Stimulated activated CD8-positive, alpha-beta memory T cell treated with anti-CD3 and anti-CD28 coated beads, Interleukin-7, amount 100 ng/mL, for 48 hours (primary cell): ENCODE measurements at places on chromosomes 6 and 20.

GRCh38 chr6:18245642-18246041 is 18.7 kb downstream of the DEK start:
- peak; percentile 59 for DNase-seq

GRCh38 chr6:153511896-153512496 is 380.9 kb upstream of the RGS17 start:
- DNase-seq, result no peak

DNA sequence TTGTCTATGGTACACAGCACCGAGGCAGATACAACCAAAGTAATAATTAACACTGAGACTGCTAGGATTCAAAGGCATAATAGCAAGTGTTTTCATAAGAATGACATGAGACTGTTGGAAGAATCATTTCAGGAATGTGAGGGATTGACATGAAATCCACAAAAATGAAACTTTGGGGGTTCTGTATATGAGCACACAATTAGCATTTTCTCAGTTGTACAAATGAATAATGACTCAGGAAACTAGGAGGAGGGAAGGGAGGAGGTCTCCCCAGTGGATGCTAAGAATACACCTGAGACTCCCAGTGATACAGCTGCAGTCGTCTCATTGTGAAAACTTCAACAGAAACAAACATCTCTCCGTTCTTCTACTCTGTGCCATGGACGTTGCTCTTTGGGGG is 428.4 kb upstream of the PLCB4 start:
- DNase-seq, result no peak

DNA sequence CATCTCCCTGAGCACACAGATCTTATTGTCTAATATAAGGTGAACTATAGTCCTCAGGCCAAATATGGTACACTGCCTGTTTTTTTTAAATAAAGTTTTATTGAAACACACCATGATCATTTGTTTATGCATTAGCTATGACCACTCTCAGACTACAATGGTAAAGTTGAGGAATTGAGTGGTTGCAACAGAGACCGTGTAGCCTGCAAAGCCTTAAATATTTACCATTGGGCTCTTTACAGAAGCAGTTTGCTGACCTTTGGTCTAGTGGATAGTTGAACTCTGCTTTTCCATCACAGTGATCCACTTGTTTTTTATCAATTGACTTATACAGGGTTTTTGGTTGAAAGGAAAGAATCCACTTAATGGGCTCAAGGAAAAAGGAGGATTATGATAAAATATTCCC is 27.3 kb upstream of the METTL24 start:
- no peak for DNase-seq

GRCh38 chr20:20083807-20084206 is 31.5 kb downstream of the CFAP61 start:
- DNase-seq, result no peak

DNA sequence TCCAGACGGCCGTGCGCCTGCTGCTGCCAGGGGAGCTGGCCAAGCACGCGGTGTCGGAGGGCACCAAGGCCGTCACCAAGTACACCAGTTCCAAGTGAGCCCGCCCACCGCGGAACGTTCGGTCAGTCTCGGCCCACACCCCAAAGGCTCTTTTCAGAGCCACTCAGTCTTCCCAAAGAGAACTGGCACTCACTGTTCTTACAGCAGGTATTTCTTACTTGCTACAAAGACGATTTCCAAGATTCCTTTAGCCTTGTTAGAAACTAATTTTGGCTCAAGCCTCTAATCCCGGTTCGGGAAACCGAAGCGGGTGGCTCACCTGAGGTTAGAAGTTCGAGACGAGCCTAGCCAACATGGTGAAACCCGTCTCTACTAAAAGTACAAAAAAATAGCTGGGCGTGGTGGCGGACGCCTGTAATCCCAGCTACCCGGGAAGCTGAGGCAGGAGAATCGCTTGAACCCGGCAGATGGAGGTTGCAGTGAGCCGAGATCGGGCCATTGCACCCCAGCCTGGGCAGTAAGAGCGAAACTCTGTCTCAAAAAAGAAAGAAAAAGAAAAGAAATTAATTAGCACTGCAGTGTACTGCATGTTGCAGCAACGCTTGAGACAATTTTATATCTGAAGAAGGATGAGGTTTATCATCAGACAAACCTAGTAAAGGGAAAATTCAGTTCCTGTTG is 73.1 kb downstream of the OR2B2 start:
- DNase-seq, result no peak

- no peak for DNase-seq
These were observed 164.3 kb upstream of the PMEPA1 start for GRCh38 chr20:57874141-57874540.

GRCh38 chr20:63136296-63136695 is 79.6 kb downstream of the YTHDF1 start:
- DNase-seq, result no peak

- no peak for DNase-seq
These were observed 2.0 kb downstream of the TSHZ2 start for GRCh38 chr20:52974179-52974594.

DNA sequence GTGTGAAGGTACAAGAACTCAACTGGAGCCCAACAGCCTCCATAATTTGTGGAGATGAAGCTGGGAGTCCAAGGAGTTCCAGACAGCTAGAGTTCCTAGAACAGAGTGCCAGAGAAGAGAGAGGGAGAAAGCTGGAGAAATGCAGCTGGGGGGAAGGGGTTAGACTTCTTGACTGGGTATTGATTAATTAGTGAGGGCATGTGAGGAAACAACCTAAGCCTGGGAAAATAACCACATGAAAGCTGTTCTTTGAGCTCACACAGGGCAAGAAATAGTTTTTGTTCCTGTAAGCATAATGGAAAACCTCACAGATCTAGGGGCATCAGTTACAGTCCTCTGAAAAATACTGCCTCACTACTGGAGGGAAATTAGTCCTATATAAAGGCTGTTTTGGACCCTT is 230.5 kb upstream of the FKBP1C start:
- no peak for DNase-seq

- DNase-seq, result no peak
These were observed 466.9 kb downstream of the CBLN4 start for GRCh38 chr20:55538261-55538908.

DNA sequence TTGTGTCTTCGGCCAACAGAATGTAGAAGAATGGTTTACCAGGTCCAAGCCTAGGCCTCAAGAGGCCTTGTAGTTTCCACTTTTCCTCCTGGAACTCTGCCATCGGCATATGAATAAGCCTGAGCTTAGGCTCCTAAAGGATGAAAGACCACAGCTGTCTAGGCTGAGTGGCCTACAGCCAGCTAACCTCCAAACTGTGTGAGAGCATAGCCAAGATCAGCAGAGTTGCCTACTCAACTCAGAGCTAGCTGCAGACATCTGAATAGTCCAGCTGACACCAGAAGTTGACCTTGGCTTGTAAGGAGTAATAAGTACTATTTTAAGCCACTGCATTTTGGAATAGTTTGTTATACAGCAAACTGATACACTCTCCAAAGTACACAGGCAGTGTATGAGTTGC is 52.6 kb upstream of the SMIM29 start:
- DNase-seq, result no peak

DNA sequence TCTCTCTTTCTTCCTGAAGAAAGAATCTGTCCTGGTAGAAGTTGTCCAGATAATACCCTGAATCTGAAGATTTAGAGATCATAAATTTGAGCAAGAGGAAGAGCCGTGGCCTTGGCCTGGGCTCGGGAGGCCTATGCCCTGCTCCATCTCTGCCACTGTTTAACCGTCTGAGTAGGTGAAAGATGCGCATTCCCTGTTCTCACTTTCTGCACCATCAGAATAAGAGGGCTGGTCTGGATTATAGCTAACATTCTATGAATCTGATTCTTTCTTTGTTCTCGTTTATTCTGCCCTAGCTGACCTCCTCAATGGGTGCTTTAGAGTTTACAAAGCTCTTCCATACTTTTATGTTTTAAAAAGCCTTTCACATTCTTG is 51.3 kb downstream of the ELOVL4 start:
- no peak for DNase-seq

- DNase-seq, result no peak
These were observed 148.3 kb upstream of the STXBP5 start for GRCh38 chr6:147055821-147056392.

DNA sequence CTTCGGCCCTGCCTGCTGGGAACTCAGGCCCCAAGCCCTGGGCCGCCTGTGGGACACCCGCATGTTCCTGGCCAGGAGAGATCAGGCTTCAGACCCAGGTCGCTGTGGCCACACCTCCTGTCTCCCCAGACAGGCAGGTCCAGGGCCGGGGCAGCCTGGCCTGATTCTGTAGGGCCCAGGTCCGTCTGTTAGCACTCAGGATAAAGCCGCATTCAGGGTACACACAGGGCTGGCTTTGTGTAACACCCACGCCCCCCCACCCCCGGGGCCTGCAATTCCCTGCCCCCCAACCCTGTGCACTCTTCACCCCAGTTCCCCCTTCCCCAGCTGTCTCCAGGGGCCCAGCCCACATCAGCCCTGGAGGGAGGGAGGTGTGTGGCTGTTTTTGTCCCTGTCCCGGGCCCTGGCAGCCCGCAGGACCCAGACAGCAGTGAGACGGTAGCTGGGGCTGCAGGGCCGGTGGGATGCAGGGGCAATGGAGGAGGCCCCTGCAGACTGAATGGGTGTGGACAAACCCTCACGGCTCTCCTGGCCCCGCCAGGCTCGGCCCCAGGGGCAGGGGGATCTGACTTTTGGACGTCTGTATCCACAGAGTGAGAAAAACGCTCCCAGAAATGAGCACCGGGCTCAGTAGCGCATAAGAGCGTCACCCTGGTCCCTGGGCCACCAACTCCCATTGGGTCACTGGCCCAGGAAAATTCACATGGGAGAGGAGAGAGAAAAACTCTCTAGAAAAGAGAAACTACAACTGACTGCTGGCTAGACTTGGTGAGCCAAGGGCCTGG is 42.4 kb upstream of the ZBP1 start:
- DNase-seq, result no peak

DNA sequence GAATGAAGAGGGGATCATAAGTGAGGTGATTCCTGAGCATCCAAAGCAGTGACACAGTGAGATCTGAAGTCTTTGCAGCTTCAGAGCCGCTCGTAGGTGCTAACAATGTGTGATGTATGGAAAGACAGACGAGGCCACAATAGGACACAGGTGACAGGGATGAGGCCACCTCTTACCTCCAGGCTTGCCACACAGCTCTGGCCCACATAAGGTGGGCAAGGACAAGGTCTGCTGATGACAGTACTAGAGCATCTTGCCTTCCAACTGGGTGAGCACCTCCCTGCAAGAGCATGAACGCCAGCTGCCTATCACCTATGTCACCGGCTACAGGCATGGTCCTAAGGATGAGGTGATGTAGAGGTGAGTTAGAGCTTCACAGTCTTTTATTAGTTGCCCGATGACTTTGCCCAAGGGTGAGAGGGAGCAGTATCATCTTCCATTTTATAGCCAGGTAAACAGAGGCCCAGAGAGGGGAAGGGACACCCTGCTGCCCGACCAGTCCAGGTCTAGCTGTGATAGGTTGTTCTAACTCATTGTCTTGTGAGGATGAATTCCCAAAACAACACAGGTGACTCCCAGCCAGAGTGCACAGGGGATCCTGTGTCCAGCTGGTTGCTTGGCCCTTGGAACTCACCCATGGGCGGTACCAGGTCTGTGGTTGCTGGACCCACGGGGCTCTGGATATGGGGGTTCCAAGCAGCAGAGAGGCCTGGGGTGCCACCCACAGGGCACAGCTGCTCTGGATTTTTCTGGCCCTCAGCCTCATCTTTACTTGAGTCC is 6.2 kb upstream of the TGM6 start:
- no peak for DNase-seq

- DNase-seq, result no peak
These were observed 210.8 kb upstream of the EXOC2 start for GRCh38 chr6:903761-904160.

- no peak for DNase-seq
These were observed 3.2 kb downstream of the OSBPL2 start for GRCh38 chr20:62241506-62241905.

DNA sequence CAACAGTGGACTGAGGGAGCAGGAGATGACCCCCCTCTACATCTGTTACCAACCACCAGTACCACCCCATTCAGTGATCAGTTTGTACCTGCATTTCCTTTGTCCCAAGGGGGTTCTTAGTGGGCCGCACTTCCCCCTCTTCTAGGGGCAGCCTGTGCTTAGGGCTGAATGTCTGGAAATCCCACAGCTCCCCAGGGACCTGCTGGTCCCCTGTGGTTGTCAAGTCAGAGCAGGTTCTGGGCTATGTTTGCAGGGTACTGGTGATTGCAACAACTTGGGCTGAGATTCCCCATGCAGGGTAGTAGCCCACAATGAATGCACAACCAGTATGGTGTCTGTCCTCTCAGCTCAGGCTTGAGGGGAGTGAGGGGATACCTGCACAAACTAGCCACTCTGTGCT is 39.7 kb upstream of the COL10A1 start:
- no peak for DNase-seq

DNA sequence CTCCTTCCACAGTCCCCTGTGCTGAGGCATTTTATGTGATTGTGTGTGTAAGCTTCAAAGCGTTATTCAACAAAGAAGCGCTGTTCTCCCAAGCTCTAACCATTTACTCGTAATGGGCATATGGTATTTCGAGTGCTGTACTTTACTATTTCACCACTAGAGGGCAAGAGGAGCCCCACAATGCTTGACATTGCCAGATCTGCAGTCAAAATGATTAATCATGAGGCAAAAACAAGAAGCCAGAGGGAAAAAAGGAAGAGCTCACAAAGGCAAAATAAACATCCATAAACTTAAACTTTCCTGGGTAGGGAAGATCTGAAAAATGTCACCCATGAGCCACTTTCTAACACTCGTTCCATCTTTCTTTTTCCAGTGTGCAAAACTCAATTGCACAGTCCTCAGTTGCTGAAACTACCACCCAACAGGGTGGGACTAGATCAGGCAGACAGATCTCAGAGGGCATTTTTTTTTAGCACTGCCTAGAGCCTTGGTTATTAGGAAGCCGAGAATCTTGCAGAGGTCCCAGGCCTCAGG is 215.0 kb upstream of the PLCB4 start:
- DNase-seq, result no peak

- DNase-seq, result no peak
These were observed 21.6 kb downstream of the RNF8 start for GRCh38 chr6:37375376-37375775.

DNA sequence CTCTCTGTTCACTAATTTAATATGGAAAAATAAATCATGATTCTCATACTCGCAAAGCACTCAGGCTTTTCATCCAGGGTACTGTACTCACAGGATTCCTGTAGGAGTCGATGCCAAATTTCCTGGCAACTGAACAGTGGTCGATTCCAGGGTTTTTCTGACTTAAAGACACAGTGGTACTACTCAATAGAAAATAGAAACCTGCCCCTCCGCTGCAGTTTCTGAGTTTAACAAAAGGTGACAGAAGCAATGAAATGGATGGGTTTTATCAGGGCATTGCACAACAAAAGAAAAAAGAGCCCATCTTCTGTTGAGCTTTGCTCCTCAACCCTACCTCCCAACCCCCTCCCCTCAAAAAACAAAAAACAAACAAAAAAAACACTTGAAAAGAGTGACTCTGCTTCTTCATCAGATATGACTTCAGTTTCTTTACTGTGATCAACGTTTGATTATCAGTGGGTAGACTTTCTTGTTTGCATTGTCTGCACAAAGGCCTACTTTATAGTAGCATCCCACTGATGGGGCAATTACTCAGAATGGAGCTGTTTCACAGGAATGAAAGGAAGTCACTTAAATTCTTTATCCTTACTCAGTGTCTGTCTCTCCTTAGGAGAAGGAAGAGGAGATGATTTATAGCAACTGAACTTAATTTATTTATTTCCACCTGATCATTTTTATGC is 96.2 kb upstream of the FOXO3 start:
- DNase-seq, result no peak
